Urothelium cell line (cell line): ENCODE measurements at places on chromosomes 6 and 20.

DNA sequence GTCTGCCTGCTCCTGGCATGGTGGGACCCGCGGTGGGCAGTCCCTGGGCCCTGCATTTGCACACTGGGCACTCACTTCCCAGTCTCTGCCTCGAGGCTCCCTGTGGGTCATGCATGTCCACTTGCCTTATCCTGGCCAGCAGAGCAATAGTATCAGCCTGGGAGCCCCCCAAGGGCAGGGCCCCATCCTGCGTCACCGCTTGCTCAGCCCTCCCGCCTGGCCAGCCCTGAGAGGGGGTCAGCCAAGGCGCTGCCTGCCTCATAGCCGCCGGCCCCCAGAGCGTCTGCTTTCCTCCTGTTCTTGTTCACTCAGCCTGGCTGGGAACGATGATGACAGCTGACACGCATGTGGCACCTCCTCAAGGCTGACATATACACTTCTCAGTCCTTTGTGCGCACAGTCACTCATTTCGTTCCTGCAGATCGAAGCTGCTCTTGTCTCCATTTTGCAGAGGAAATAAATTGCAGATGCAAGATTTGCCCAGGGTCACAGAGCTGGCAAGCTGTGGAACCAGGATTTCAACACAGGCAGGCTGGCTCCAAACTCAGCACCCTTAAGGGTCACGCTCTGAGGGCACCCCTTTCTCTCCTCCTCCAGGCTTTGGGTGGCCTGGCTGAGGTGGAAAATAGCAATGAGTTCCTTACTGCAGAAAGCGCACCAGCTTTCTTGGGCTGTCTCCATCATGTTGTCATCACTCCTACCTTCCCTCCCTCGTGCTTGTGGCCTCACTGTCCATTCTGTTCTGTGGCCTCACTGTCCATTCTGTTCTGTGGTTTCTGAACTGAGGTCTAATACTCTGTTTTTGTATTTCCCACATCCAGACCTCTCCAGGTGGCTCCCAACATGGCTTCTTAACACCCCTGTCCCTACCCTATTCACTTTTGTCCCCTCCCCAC lies 17.2 kb downstream of the KCNK17 start:
- no peak for DNase-seq

- DNase-seq = peak; percentile 40
Measured at GRCh38 chr6:83055366-83055964, 10.2 kb downstream of the UBE3D start.

GRCh38 chr6:157631838-157632614 lies 191.0 kb upstream of the SNX9 start:
- no peak for DNase-seq

DNA sequence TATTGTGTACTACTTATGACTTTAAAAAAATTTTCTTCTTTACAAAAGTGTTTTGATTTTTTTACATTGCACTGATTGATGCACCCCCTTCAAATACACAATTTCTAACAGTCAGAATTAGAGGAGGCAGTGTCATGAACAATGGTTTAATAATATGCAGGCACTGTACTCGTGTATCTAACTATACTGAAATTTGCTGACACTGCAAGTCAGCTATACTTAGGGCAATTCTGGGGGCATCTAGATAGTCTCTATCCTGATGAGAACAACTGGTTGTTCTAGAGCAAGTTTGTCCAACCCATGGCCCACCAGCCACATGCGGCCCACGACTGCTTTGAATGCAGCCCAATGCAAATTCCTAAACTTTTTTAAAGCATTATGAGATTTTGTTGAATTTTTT lies 375.6 kb downstream of the BCKDHB start:
- no peak for DNase-seq

- no peak for DNase-seq
Measured at GRCh38 chr6:16687045-16687444, 74.2 kb downstream of the ATXN1 start.

- no peak for DNase-seq
Measured at GRCh38 chr6:124073820-124074587, 270.3 kb downstream of the NKAIN2 start.

GRCh38 chr6:16985513-16986284 lies 116.2 kb upstream of the STMND1 start:
- no peak for DNase-seq

GRCh38 chr6:75296811-75297779 lies 12.5 kb upstream of the TMEM30A start:
- peak; percentile 17 for DNase-seq

GRCh38 chr20:47783828-47784598 lies 1.3 kb downstream of the SULF2 start:
- DNase-seq = no peak

DNA sequence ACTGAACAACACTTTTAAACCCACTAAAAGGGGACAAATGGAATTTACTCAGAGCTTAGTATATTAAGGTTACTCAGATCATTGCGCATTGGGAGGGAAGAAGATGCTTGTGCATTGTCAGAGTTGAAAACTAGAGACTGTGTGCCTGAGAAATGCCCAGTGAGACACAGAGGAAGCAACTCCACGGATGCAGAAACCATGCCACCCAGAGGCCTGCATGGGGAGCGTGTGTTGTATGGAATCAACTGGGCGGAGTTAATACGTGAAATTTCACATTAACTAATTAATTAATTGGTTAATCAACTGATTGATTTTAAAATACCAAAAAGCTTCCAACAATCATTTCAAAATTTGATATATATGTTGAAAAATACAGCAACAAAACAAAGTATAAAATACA lies 391.6 kb downstream of the PLCB1 start:
- DNase-seq = no peak

- DNase-seq = no peak
Measured at GRCh38 chr6:99940582-99940981, 53.4 kb downstream of the MCHR2 start.

DNA sequence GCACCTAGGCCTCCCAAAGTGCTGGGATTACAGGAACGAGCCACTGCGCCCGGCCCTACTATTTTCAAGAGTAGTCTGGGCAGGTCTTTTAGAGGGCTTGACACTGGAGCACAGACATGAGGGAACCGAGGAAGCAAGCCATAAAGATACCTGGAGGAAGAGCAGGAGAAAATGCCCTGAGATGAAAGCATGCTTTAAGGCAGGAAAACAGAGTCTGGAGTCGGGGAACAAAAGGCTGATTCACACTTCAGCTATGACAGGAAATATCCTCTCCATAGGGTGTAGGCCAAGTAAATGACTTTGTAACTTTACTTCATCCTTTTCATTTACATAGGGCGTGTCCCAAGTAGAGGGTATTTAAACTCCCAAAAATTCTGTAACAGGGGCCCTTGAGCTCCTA lies 4.3 kb upstream of the SERINC3 start:
- DNase-seq = peak; percentile 37

DNA sequence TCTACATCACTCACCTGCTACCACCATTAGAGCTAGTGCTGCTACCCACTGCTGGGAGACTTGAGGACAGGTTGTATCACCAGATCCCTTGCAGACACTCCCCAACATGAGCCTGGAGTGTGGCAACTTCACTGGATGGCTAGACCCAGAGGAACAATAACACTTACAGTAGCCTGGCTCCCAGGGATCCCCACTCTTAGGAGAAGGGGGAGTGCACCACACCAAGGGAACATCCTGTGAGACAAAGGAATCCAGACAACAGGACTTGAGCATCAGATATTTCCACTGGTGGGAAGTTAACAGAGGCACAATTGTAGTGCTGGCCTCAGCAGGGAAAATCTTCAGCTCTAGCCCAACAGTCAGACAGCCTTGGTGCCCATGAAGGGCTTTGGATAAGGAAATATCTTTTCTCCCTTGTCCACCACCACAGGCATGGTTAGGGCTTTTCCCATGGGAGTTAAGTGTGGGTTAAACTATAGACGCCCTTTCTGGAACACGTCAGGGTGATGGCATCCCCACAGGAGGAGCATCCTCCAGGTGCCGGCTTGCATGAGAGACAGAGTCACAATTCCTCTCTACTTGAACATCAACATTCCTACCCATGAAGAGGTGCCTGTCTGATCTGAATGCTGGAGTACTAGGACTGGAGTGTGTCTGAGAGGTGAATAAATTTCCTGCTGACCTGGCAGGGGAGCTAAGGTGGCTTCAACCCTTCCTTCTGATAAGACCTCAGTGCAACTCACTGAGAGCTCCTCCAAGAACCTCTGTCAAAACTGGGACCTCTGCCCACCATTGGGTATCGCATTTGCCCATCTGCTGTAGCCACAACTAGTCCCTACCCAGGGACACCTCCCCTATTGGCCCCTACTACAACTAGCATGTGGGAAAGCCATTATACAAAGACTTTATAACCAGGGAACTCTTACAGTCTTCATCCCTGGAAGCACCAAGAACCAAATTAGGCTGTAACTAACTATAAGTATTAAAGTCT lies 55.4 kb upstream of the SIRPG start:
- no peak for DNase-seq

DNA sequence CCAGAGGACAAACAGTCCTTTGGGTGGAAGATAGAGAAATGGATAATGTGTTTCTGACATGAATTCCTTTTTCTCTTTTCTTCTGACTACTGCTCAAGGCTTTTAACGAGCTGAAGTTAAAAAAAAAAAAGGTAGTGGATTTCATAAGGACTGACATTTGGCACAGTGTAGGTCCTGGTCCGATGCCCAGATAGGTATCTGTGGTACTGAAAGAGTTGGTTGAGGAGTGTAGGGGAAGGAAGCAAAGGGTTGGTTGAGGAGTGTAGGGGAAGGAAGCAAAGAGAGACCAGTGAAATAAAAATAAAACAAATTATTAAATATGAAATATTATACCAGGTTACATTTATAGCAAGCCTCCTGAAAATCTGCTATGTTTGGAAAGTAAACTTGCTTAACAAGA lies 11.8 kb downstream of the UTRN start:
- no peak for DNase-seq

GRCh38 chr6:142293121-142293520 lies 8.7 kb upstream of the ADGRG6 start:
- DNase-seq = no peak

DNA sequence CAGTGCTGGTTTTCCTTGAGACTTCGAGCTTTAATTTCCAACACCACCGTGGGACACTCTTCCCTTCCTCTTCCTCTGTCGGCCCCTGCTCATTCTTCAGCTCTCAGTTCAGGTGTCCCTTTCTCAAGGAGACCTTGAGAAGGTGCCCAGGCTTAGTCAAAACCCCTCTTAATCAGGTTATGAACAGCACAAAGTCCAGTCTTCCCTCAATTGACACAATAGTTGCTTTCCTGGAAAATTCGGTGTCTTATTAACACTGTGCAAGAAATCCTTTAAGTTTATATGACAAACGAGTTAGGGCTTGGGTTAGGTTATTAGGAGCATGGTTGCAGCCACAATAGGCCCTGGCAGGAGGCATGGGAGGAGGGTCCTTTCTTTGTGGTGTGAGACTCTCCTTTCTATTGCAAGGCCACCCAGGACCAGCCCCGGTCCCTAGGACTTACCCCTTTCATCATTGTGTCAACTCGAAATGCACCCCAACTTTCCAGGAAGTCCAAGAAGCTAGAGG lies 1.5 kb upstream of the NSFL1C start:
- DNase-seq = no peak

GRCh38 chr20:48090314-48090713 lies 305.0 kb upstream of the SULF2 start:
- DNase-seq = no peak

DNA sequence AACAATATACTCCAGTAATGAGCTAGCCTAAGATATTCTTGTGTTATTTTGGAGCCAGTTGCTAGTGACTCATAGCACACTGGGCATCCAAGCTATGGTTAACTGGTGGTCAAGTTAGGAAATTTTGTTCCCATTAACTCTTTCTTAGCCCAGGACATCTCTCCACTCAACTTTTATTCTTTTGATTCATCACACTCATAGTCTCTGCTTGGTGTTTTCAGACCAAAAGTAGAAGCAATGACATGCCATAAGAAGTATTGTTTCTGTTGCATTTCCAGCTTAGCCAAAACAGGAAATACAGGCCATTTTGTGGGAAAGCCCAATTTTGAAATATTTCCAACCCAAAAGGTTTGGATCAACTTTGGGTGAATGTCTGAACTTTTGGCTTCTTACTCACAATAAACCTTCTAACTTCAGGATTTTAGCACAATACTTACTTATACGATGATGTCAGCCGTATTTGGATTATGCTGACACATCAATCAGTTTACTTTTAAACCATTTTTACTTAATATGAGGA lies 31.6 kb upstream of the CCN2 start:
- peak; percentile 24 for DNase-seq

DNA sequence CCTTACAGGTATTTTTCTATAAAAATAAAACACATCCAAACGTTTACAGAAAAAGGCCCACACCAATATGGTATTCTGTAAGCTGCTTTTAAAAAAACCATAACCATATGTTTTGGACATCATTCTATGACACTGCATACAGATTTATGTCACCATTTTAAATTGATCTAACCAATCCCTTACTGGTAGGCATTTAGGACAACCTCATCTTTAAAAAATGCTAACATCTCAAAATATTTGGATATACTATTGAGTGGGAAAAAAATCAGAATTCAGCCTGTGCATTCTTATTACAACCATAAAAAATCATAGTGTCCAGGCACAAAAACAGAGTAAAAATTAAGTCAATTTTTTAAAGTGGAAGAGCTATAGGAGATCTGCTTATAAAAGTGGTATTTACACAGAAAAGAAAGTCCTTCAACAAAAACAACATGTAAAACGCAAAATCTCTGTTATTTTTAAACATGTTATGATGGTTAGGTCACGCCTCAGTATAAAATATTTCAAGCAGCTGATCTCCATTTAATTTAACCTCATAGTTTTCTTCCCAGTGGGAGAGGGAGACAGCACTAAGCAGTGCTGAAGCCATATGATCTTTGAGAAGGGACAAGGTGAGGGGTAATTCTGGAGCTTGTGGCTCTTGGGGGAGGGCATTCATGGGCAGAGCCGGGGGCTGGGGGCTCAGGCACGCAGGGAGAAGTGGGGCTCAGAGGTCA lies 21.2 kb downstream of the TRAM2 start:
- no peak for DNase-seq

GRCh38 chr6:21143645-21144044 lies 449.9 kb upstream of the SOX4 start:
- DNase-seq = no peak

DNA sequence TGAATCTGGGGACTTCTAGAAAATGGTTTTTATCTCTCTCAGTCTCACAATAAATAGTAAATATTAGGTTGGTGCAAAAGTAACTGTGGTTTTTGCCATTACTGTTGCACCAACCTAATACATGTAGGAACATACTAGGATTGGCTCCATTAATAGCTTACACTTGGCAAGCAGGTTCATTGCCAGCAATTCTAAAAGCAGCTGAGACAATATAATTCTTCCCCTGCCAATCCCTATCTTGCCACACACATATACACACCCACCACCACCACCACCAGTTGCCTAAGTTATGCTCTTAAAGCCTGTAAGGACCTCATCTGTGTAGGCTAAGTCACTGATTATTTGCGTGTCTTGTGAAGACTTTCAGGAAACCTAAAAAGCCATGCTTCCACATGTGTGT lies 145.1 kb downstream of the KIF16B start:
- no peak for DNase-seq

DNA sequence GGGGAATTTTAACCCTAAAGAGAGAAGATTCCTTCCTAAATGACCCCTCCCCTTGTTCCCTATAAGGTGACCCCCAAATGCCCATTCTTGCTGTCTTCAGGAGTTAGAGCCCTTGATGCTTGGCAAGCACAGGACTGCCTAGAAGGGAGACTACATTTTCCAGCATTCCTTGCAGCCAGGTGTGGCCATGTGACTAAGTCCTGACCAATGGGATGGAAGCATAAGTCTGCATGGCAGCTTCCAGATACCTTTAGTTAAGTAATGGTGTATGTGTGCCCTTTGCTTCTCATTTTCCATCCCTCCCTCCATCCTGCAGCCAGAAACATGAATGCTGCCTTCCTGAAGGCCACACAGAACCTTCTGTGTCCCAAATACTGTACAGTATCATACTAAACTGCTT lies 5.5 kb downstream of the BFSP1 start:
- peak; percentile 41 for DNase-seq
